Muscle of arm (tissue), 14 donors: ENCODE measurements at places on chromosomes 4 and X.
A peak's percentile ranks its signal among the peaks of the same experiment; 100 is the strongest.

DNA sequence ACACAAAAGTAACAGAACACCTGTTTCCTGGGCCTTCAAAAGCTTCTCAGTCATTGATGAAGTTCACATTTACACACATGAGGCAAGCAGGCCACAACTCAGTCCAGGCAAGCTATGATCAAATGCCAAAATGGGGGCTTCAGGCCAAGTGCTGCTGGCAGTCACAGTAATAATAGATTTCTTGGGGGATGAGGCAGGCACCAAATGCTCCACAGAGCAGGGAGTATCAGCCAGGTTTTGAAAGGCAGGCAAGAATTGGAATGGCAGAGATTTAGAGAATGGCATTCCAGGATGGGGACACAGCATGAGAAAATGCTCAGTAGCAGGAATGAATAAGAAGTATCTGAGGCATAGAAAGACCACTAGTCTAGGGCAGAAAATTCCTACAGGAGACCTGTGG lies 52.8 kb downstream of the GRIA3 start:
- DNase-seq = peak; percentile 14

- no peak for DNase-seq
Measured at GRCh38 chr4:94534401-94535312, 82.9 kb downstream of the PDLIM5 start.

DNA sequence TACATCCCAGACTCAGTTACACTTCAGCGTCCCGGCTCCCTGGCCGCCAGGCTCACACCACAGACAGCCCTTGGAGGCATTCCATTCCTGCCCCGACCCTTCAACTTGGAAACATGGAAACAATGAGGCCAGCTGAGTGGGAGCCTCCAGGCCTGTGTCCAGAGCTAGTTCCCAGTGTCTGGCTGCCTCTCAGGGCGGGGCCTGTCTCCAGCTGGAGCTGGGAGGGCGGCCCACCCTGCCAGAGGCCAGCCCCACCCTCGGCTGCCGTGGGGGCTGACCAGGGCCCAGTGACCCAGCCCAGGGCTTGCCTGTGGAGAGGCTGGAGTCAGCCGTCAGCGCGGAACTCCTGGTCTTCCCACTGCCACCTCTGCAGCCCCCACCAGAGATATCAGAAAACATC lies 37.4 kb upstream of the SPON2 start:
- peak; percentile 87 for DNase-seq

DNA sequence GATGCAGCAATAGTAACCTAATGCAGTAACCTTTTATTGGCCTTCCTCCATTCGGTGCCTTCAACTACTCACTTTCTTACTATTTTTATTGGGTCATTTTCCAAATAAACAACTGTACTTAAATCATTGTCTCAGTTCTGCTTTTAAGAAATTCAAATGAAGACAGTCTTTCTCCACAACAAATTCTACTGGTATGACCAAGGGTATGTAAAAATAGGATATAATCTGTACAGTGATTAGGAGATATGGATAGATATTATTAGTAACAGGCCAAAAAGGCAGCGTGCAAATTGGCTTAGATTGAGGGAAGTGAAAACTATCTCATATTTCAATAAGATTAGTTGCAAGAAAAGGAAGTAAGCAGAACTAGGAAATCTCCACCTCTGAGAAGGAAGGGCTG lies 177.4 kb upstream of the PPP1R2C start:
- no peak for DNase-seq

DNA sequence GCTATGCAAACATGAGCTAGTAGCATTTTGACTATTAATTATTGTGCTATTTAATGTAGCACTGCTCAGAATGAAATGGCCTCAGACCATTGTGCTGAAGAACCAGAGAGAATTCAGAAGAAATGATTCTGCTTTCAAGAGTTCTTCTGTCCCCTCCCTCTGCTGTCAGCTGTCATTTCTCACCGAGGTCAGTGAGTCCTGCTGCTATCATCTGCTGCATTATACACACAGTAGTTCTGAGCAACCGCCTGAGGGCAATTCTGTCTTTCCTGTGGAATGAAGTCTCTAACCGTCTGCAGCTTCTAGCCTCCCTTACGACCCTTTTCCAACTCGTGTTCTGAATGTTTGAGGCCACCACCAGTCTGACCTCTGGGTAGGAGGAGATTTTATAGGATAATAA lies 249.4 kb downstream of the HNRNPD start:
- no peak for DNase-seq

GRCh38 chr4:40582413-40582812 lies 47.3 kb downstream of the RBM47 start:
- DNase-seq = no peak

DNA sequence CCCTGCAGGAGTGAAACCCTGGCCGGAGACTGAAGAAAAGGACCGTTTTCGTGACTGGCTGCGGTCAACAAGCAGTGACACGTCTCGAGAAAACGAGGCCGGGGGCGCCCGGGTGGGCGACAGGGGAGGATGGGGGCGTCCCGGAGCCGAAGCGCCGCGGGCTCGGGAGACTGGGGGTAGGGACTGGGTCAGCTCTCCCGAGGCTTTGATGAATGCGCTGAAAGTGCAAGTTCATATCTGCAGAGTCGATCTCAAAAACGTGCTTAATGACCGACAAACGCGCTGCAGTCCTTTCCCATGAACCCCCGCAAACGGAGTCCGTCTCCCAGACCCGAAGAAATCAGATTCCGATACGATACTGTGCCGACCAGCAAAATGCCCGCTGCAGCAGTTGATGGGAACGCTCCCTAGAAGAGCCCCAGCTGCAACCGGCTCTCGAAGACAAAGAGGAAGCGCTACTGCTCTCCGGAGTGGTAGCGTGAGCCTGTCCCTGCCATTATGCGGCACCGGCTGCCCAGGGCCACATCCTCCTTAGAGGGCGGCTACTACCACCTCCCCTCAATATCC lies 806 bp upstream of the CD99L2 start:
- peak; percentile 24 for DNase-seq

DNA sequence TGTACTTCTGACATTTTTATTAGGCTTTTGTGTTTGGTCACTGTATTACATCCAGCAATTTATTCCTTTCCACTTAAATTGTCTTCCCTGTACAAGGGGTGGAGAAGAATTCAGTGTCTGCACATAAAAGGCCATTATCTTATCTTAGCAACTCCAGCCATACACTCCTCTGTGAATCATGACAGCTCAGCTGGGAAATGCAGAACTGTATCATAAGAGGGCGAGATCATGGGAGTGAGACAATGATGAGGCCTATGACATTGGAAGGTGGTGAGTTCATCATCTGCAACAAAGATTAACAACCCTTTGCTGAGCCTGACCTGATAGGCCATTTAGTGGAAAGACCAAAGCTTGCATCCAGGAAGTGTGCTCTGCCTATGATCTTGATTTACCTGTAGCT lies 33.3 kb downstream of the SLIT2 start:
- DNase-seq = no peak

DNA sequence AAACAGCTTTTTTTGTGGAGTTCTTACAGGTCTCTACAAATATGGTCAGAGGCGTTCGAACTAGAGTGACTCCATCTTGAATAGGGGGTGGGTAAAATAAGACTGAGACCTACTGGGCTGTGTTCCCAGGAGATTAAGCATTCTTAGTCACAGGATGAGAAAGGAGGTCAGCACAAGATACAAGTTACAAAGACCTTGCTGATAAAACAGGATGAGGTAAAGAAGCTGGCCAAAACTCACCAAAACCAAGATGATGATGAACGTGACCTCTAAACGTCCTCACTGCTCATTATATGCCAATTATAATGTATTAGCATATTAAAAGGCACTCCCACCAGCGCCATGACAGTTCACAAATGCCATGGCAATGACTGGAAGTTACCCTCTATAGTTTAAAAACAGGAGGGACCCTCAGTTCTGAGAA lies 42.8 kb upstream of the SPP1 start:
- DNase-seq = no peak

- DNase-seq = no peak
Measured at GRCh38 chrX:17496407-17496806, 121.4 kb downstream of the NHS start.

GRCh38 chr4:3784454-3785291 lies 18.5 kb downstream of the ADRA2C start:
- DNase-seq = no peak

DNA sequence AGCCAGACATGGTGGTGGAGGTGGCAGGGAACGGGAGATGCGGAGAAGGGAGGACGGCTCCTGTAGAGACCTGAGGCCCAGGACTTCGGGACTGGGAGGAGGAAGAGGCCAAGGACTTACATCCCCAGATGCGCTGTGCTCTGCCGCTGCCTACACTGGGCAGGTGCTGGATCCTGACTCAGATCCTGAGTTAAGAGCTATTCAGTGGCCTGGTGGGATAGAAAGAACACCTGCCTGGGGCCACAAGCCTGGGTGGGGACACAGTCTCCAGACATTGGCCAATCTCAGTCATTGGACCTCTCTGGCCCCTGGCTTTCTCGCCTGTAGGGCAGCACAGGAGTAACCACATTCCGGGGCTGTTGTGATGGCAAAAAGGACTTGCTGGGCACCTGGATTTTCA lies 10.9 kb upstream of the MSX1 start:
- DNase-seq = no peak

DNA sequence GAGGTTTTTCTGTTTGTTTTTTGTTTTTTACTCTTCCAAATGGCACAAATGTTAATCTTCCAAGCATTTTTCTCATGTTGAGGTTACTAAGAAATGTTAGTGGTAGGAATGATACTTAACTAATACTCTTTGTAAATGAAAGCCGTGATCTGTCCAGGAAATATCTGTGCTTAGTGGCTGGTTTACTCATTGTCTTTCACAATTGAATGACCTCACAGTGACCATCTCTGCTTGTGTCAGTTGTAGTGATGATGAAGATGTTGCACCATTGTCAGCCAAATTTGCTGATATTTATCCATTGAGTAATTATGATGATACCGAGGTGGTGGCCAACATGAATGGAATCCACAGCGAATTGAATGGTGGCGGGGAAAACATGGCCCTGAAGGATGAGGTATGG lies 93.5 kb downstream of the TNIP2 start:
- DNase-seq = no peak

DNA sequence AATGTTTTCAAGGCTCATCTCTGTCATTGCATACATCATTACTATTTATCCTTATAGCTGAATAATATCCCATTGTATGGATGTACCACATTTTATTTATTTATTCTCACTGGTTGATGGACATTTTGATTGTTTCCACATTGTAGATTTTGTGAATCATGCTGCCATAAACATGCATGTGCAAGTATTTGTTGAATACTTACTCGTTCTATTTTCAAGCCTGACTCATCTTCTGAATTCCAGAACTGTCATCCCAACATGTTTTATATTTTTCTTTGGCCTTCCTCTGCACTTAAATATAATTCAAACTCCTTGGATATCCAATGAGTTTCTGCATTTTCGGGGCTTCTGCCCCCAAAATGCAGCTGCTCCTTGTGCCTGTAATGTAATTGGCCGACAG lies 77.6 kb downstream of the MXRA5 start:
- no peak for DNase-seq

GRCh38 chr4:6252051-6252450 lies 17.6 kb upstream of the WFS1 start:
- DNase-seq = no peak

- no peak for DNase-seq
Measured at GRCh38 chr4:76563454-76564122, 128.6 kb downstream of the SHROOM3 start.
